Suprapubic skin (tissue), 4 donors: ENCODE measurements at places on chromosomes 1 and 21. TPM values are rescaled to one million over a fixed set of nuclear protein-coding genes. Genes with fewer than 3 reads are reported as not detected.

Gene PADI3
- total RNA-seq, result 2.4 TPM

Gene RNU1-2
- total RNA-seq, result under 0.01 TPM

Gene PLEKHA6
- total RNA-seq, result 3.7 TPM

Gene MTR
- total RNA-seq, result 22.0 TPM

Gene IL10
- 0.49 TPM for total RNA-seq

Gene SERINC2
- total RNA-seq, result 56.9 TPM

Gene PADI2
- 27.2 TPM for total RNA-seq

Gene CELA2A
- total RNA-seq, result not detected

Gene DFFB
- 4.0 TPM for total RNA-seq

Gene FMO5
- 15.5 TPM for total RNA-seq

Gene ARHGEF10L
- total RNA-seq, result 136 TPM

Gene FALEC
- total RNA-seq, result not detected

Gene ZMYND12
- 0.80 TPM for total RNA-seq

Gene USH2A
- not detected for total RNA-seq

Gene TMPRSS15
- not detected for total RNA-seq

Gene RNF186
- not detected for total RNA-seq

Gene FLVCR1
- total RNA-seq, result 7.7 TPM

Gene ZBTB7B
- 238 TPM for total RNA-seq

Gene RHEX
- total RNA-seq, result not detected

Gene FCRL2
- total RNA-seq, result not detected

Gene LMX1A
- 0.44 TPM for total RNA-seq

Gene PGBD5
- total RNA-seq, result 0.64 TPM

Gene C8B
- not detected for total RNA-seq

Gene PBX1
- total RNA-seq, result 14.4 TPM

Gene PEX11B
- total RNA-seq, result 26.2 TPM

Gene B4GALT3
- 32.2 TPM for total RNA-seq

Gene IARS2
- 73.3 TPM for total RNA-seq

Gene PLA2G2F
- 14.7 TPM for total RNA-seq

Gene GABRD
- not detected for total RNA-seq

Gene FCGR2B
- total RNA-seq, result 9.1 TPM

Gene F11R
- total RNA-seq, result 101 TPM

Gene MRPS6
- total RNA-seq, result 56.7 TPM

Gene L1TD1
- not detected for total RNA-seq

Gene HHIPL2
- total RNA-seq, result not detected

Gene SASS6
- total RNA-seq, result 2.6 TPM

Gene GPR52
- total RNA-seq, result 5.6 TPM
